Activated CD8-positive, alpha-beta T cell treated with anti-CD3 and anti-CD28 coated beads, Interleukin-2, amount 10 ng/mL, durations not matched to agents 7 days and 5 days (primary cell): ENCODE measurements at places on chromosomes 2 and 18. TPM values are rescaled to one million over a fixed set of nuclear protein-coding genes. Genes with fewer than 3 reads are reported as not detected.

The CDH2 gene
- 0.11 TPM for total RNA-seq

The BABAM2 gene
- 47.0 TPM for total RNA-seq

The TRIM43 gene
- total RNA-seq: not detected

The GYPC gene
- 163 TPM for total RNA-seq

The ANKRD30BL gene
- total RNA-seq: not detected

The FAM110C gene
- 0.16 TPM for total RNA-seq

The FOXI3 gene
- not detected for total RNA-seq

The RAD51AP2 gene
- total RNA-seq: not detected

The SCN2A gene
- 0.05 TPM for total RNA-seq

The KHK gene
- 12.1 TPM for total RNA-seq

The SEMA4F gene
- total RNA-seq: 6.4 TPM

The SERPINB11 gene
- not detected for total RNA-seq

The CLEC4F gene
- not detected for total RNA-seq

The LIMS2 gene
- total RNA-seq: 38.3 TPM

The GNLY gene
- 143 TPM for total RNA-seq

The REG3A gene
- total RNA-seq: not detected

The HOXD13 gene
- total RNA-seq: not detected

The CAVIN2 gene
- not detected for total RNA-seq

The DAW1 gene
- not detected for total RNA-seq

The ACVR1C gene
- 0.73 TPM for total RNA-seq

The EGR4 gene
- not detected for total RNA-seq

The LCT gene
- 0.18 TPM for total RNA-seq

The TDRD15 gene
- total RNA-seq: not detected

The CREG2 gene
- not detected for total RNA-seq

The UBXN4 gene
- 96.2 TPM for total RNA-seq

The IL37 gene
- not detected for total RNA-seq

The GPR35 gene
- 23.8 TPM for total RNA-seq

The GAD1 gene
- total RNA-seq: 1.6 TPM

The HAT1 gene
- total RNA-seq: 77.3 TPM

The SOS1 gene
- 243 TPM for total RNA-seq

The GDF7 gene
- total RNA-seq: not detected

The INPP5D gene
- 108 TPM for total RNA-seq

The G6PC2 gene
- total RNA-seq: not detected

The FTCDNL1 gene
- total RNA-seq: 1.9 TPM

The RAB17 gene
- 0.61 TPM for total RNA-seq

The ALPG gene
- total RNA-seq: not detected

The LYPD6 gene
- total RNA-seq: not detected

The EVA1A gene
- total RNA-seq: not detected

The CD8B2 gene
- 3.7 TPM for total RNA-seq

The TMEFF2 gene
- total RNA-seq: not detected

The COL4A3 gene
- not detected for total RNA-seq

The SERPINB3 gene
- not detected for total RNA-seq

The PTPN4 gene
- 89.1 TPM for total RNA-seq

The MYCN gene
- not detected for total RNA-seq

The MTCL1 gene
- total RNA-seq: 1.6 TPM

The ABCG8 gene
- total RNA-seq: not detected

The CD226 gene
- 52.2 TPM for total RNA-seq

The COL4A4 gene
- not detected for total RNA-seq

The CDKL4 gene
- total RNA-seq: 1.1 TPM

The WIPF1 gene
- 357 TPM for total RNA-seq
